ENCODE measurements at places on chromosomes 1 and 21.

DNA sequence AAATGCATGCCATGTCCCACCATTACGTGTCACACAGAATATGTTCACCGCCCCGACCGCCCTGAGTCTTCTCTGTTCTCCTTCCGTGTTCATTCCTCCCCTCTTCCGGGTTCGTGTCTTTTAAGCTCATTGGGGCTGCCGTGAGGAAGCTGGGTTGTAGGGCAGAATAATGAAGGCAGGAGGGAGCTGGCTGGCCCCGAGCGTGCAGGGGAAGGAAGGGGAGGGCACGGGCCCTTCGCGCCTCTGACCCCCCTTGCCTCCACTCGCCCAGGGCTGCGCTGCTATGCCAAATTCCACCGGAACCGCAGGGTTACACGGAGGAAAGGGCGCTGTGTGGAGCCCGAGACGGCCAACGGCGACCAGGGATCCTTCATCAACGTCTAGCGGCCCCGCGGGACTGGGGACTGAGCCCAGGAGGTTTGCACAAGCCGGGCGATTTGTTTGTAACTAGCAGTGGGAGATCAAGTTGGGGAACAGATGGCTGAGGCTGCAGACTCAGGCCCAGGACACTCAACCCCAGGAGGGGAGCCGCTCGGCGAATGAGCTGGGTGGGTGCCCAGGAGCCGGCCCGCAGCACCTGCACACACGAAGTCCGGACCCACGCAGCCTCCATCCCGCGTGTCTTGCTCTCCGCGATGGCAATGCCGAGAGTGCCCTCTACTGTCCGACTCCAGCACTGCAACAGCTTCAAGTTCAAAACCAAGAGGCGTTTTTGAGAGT lies 16.5 kb upstream of the AGTRAP start:
- DNase-seq: peak; percentile 72

DNA sequence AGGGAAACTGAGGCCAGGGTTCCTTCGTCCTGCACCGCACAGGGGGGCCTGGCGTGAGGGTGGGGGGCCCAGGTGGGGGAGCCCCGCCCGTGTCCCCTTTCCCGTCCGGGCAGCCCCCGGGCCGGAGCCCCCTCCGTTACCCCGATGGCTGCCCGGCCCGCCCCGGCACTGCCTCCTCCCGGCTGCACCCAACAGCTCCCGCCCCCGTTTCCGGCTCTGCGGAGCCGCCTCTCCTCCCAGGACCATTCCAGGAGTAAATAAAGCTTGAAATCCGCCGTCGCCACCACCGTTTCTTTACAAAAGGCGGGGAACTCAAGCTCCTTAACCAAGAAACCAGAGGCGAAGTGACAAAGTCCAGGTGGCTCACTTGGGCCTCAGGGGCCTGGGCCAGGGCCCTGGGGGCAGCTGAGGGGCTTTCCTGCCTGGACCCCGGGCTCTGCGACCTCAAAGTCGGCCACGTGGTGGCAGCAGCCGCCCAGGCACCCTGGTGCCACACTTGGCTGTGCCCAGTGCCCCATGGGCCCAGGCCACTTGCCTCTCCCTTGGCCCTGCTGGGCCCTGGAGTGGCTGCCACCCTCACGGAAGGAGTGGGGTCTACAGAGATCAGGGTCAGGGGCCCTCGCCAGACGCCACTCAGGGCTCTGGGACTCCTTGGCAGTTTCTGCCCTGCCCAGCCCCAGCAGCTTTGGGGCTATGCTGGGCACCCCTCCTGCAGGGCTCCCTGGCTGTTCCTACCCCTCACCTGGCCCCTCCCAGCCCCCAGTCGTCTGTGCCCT lies 514 bp upstream of the FAAP20 start:
- peak; percentile 81 for DNase-seq

DNA sequence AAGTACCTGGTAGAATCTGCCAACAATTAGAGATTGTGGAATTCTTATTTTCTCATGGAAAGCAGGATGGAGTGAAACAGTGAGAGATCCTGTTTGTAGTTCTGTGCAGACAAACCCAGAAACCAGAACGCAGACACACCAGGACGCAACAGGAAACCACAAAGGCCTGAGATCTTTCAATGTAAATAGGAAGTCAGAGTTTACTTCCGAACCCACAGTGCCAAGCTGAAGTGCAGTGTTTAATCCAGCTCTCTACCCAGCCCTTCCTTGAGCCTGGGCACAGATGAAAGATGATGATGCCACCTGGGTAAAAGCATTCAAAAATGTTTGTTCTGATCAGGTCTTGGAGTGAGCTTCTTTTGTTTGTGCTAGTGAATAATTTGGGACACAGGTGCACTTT lies 244.2 kb upstream of the HOOK1 start:
- DNase-seq: no peak

GRCh38 chr1:234936612-234937389 lies 191.8 kb downstream of the TOMM20 start:
- DNase-seq: no peak

DNA sequence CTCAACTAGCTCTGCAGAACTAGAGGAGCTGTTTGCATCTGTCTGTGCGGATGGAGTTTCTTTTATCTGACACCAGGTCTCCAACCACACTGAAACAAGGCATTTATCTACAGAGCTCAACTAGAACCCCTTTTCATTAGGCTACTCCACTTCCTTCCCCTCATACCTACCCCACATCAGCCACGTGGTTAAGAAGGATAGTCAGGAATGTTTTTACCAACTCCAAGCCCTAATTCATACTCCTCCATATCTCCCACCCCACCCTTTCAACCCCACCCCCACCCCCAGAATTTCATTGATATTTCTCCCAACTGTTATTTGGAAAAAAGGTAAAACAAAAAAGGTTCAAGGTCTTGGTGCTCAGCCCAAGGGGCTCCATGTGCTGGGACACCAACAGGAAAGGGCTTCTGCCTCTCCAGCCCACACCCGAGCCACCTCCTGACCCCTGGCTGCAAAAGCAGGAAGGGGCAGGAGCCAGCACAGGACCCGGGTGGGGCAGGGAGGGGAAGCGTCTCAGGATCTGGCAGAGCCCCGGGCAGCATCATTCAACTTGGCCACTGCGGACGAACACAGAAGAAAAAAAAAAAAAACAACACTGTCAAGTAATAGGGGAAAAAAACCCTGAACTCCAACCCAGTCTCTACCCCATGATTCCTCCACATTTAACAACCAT lies 7.0 kb downstream of the ENSA start:
- DNase-seq: no peak

DNA sequence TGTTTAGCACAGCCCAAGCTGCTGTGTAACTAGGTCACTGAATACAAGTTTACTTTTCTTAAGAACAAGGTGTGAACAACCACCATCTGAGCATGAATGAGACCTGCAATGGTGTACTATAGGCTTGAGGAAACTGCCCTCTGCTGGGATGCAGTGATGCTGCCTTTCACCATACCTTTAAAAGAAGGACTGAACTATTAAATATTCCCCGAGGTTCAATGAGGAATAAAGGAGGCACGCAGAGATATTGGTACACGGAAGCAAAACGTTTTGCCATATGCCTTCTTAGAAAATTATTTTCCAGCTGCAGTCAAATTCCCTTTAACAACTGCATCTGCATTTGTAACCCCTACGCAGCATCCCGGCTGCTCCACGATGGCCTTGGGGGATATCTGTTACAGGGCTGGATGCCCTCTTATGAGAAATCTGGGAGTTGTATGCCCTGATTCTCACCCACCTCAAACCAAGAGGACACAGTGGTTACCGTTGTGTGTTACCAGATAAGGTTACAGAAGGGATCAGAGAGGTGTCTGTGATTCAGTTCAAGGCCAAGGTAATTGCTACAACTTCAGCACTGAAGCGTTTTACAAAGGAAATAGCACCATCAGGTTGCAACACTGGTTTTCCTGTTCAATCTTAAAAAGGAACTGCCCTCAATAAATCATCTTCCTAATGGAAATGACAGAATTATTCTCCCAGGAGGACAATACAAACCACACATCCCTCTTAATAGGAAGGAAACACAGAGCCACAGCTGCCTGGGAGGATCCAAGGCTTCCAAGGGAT lies 470.5 kb downstream of the LTN1 start:
- DNase-seq: no peak

- no peak for DNase-seq
Observed at GRCh38 chr21:35223480-35224156, 174.5 kb upstream of the RUNX1 start.

GRCh38 chr1:157363660-157364140 lies 188.6 kb downstream of the FCRL5 start:
- DNase-seq: no peak

- no peak for DNase-seq
Observed at GRCh38 chr1:21811875-21812305, at the start of gene LDLRAD2. Gene LDLRAD2, plus strand, starts transcription at chr1:21812265. Its CDS starts 187 bp downstream, at chr1:21812452.

DNA sequence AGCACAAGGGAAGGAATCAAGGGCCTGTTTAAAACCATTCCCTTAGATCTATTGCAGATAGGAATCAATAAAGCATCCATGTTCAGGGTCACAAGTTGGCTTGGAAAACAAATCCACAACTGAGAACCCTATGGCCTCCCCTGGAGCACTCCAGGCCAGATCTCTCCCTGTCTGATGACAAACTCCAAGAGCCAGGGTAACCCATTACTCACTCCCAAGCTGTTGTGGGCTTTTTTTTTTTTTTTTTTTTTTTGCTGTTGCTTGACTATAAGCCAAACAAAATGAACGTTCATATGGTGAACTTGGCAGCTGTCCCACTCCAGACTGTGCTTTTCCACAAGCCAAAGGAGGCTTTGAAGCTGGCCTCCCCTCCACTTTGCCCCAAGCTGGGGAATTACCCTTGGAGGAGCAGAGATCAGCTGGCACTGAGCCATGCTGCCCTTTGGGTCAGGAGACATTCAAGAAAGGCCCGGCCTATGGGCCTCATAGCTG lies 35.7 kb upstream of the VAV3 start:
- DNase-seq: no peak

DNA sequence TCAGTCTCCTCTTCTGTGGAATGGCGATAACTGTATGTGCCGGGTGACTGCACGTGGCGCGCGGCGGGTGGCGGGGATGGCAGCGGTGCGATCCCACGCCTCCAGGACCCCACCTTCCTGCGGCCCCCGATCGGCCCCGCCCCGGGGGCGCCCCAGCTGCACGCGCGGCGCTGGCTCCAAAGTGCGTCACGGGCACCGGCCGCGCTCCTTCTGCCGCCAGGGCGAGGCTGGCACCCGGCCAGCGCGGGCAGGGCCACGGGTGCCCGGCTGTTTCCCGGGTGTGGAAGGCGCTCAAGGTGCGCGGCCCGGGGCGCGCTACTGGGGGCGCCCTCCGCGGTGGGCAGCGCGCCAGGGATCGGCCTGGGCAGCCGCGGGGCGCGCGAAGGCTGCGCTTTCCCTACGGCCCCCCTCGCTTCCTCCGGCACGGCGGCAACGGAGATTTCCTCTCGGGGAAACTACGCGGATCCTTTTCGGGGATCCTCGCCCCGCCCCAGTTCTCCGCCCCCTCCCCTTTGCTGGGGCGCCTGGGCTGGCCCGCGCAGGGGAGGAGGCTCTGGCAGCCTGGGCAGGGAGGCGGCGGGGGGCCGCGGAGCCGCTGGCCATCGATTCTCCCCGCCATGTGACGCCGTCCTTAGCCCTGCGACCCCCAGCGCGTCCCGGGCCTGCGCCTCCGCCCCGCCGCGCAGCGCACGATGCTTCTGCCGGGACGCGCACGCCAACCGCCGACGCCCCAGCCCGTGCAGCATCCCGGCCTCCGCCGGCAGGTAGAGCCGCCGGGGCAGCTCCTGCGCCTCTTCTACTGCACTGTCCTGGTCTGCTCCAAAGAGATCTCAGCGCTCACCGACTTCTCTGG lies at the start of gene EVA1C:
TSS of gene EVA1C (plus strand) at position 545 of the 853 bp plus-strand sequence. CDS start at position 693, 148 bp downstream.
- DNase-seq: peak; percentile 80

- no peak for DNase-seq
Observed at GRCh38 chr1:160646711-160647328, at the start of gene SLAMF1. Gene SLAMF1, minus strand, starts transcription at chr1:160647044. Its CDS starts 99 bp downstream, at chr1:160646945.

DNA sequence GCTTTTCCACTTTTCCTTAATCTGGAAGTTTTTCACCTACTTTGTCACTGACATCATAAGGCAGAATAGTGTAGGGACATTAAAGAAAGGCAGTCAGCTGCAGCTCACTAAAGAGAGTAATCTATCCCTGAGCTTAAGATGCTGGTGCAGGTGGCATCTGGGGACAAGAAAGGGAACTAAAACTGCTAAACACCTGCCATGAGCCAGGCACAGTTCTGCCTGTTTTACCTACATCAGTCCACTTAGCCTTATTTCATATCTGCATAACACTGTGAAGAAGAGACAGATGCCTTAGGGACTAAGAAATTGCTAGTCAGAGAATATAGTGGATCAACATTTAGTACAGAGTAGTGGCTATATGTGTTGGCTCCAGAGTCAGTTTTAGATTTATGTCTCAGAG lies 88.1 kb downstream of the GPATCH2 start:
- no peak for DNase-seq

GRCh38 chr1:50424884-50425375 lies 1.7 kb upstream of the DMRTA2 start:
- DNase-seq: no peak

- DNase-seq: no peak
Observed at GRCh38 chr1:37098237-37098636, 63.9 kb upstream of the GRIK3 start.

GRCh38 chr1:193538680-193539079 lies 352.3 kb upstream of the B3GALT2 start:
- DNase-seq: no peak

DNA sequence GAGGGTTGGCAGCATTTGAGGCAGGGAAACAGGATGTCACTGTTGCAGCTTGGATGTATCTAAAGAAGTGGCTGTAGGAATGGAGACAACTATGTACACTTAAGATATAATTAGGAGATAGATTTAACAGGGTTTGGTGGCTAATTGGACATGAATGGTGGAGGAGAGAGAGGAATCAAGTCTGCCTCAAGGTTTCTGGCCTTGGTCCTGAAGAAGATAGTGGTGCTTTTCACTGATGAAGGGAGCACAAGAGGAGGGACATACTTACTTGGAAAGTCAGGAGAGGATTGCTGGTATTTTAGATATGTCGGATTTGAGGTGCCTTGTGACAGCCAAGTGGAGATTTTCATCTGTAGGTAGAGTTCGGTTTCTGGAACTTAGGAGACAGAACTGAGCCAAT lies 123.9 kb downstream of the ST6GALNAC3 start:
- no peak for DNase-seq

DNA sequence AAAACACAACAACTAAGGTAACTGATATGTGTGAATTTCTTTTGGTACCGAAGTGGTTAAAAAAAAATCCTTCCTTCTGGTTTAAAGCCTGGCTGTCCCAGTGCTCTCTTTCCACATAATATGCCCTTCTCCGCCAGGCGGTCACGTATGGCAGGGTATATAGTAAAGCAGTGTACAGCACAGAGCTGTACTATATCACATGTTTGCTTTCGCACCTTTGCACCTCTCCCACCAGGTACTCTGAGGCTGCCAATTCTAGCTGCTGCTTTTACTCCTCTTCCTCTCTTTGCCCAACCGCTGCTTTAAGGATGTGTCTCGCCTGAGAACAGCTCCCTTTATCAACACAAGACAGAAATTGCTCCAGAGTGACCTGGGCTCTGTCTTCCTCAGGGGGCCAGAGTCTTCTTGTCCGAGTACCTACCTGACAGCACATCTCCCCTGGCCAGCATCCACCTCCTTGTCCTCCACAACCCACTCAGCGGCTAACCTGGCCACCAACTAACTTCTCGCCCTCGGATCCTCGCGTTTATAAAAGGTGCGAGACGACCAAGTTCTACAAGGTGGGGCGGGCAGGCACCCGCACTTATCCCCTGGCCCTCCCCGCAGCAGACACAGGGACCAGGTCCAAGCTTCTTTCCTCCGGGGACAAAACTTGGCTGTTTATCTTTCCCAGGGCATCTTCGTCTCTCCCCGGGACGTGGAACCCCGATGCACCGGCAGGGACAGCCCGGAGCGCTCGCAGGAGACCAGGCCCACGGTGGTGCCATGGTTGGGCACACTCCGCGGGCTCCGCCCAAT lies 1.6 kb downstream of the COLGALT2 start:
- no peak for DNase-seq
